ENCODE measurements at places on chromosomes 13 and 19. TPM values are rescaled to one million over a fixed set of nuclear protein-coding genes. Genes with fewer than 3 reads are reported as not detected.

The SIGLEC10 gene
- total RNA-seq, result not detected

The KLK6 gene
- not detected for total RNA-seq

The RDH8 gene
- total RNA-seq, result not detected

The FGF22 gene
- not detected for total RNA-seq

The WDFY2 gene
- total RNA-seq, result 5.8 TPM

The PEAK3 gene
- total RNA-seq, result 0.13 TPM

The PLPPR3 gene
- 1.7 TPM for total RNA-seq

The KLK13 gene
- total RNA-seq, result not detected

The LYPD5 gene
- not detected for total RNA-seq

The ZNF723 gene
- not detected for total RNA-seq

The GCDH gene
- total RNA-seq, result 22.6 TPM

The ZNF442 gene
- 0.26 TPM for total RNA-seq

The FXYD7 gene
- total RNA-seq, result not detected

The ZFP28 gene
- total RNA-seq, result 4.2 TPM

The TSKS gene
- total RNA-seq, result not detected

The NOVA2 gene
- 0.24 TPM for total RNA-seq

The BEST2 gene
- 1.8 TPM for total RNA-seq

The PTGER1 gene
- 3.9 TPM for total RNA-seq

The ERICH4 gene
- total RNA-seq, result not detected

The FFAR2 gene
- not detected for total RNA-seq

The TIMM50 gene
- total RNA-seq, result 51.4 TPM

The CATSPERD gene
- not detected for total RNA-seq

The CCDC122 gene
- 8.3 TPM for total RNA-seq

The CCL25 gene
- total RNA-seq, result not detected
